ENCODE measurements at places on chromosomes 4 and X.

- DNase-seq, result no peak
Measured at GRCh38 chr4:138561276-138561880, 319.2 kb upstream of the SLC7A11 start.

DNA sequence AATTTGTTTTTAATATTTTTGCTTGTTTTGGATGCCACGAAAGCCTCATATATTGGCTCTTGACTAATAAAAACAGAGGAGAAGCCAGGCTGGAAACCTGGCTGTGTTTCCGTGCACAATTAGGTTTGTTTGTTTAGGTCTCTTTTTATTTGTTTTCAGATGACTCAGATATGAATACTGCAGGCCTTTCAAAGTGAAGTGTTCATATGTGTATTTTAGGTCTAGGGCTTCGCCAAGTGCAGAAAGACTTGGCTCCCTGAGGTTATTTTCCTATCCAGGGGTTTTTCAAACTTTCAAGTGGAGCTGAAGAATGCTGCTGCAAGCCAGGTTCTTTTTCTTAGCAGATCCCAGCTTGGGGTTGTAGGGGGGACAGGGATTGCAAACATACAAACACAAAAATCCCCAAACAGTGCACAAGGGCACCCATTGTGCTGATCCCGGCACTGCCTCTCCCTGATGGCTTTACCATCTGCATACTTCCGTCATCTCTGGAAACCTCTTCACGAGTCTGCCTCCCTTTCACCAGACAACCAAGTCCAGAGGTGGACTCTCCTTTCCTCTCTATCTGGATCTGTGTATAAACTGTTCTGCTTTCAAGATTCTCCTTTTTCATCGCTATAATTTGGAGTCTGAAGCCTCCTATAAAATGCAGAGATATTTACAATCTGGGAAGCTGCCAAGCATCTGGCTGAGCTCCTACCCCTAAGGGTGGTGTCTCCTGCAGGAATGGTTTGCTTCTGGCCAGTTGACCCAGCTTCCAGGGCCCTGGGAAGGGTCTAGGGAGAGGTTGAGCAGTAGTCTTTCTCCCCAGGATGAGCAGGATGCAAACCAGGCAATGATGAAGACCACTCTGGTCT lies 108.6 kb downstream of the SMIM20 start:
- DNase-seq, result no peak

DNA sequence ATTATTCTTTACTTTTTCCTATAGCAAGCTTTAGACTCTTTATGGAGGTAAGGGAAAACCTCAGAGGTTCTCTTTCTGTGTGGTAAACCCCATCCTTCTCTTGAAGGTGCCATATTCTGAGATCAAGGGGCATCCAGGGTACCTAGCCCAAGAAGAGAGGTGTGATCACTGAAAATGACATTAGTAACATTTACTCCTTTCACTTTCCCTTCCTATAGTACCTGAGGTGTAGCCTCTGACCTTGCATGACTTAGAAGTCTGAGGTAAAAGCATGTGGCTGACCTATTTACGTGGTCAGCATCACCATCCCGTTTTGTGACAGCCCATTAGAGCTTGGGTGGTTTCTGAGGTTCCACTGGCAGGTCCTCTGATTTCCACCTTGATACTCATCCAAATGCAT lies 25.7 kb downstream of the SGMS2 start:
- no peak for DNase-seq

- no peak for DNase-seq
Measured at GRCh38 chr4:100294356-100294755, 104.1 kb upstream of the DDIT4L start.

DNA sequence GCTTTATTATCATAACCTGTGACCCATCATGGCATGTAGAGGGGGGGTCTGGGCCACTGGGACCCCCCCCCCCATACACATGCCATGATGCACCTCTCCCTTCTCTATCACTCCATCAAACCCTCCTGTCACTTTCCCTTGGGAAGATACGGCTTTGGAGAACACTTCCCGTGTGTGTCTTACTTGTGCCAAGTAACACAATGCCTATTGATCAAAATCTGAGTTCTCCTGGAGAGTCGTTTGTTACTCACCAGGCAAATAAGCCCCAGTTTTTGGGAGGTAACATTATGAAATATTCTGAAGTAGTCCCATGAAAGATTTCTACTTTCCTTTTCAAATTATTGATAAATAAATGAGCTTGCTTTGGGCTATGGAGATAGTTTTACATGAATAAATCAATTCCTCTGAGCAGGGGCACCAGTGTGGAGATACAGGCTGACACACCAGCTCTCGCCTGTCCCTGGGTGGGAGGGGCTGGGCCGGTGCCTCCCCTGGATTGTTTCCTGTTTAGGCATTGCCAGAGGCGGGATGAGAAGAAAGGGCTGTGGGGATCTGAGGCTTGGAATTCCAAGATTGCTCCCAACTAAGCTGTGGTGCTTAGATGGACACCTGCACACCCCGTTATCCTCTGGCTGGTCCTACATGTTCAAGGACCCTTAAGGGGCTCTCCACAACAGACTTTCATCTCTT lies 63.2 kb upstream of the WWC2 start:
- DNase-seq, result no peak

DNA sequence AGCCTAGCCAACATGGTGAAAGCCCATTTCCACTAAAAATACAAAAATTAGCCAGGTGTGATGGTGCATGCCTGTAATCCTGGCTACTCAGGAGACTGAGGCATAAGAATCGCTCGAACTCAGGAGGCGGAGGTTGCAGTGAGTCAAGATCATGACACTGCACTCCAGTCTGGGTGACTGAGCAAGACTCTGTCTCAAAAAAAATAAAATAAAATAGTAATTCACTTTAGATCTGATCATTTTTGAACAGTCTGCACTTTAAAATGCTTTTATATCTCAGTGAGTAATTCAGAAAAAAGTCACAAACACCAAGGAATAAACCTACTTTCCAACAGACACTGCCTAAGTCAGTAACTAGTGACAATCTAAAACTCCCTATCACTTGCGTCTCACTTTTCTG lies 25.6 kb upstream of the CORIN start:
- no peak for DNase-seq

DNA sequence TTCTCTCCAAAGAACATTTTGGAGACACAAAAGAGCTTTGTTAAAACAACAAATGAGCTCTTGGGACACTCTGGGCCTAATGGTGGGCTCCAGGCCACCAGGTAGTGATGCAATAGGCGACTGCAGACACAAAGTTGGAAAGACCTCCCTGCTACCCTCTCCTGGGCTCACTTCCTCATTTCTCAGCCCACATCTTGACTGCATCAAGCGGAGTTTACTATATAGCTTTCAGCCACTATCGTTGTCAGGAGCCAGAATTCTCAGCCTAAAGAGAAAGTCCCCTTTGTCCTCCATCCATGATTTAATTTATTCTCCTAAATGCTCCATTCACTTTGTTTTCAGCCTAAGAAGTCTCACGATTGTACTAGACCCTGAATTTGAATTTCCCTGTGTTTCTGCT lies 114.9 kb downstream of the EFHC2 start:
- no peak for DNase-seq

DNA sequence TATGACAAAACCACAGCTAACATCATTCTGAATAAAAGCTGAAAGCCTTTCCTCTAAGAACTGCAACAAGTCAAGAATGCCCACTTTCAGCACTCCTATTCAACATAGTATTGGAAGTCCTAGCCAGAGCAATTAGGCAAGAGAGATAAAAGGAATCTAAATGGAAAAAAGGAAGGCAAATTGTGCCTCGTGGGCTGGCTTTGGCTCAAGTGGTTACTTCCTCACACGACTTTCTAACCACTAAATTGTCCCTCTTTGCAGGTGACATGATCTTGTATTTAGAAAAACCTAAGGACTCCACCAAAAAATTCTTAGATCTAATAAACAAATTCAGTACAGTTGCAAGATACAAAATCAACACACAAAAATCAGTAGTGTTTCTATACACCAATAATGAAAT lies 57.2 kb downstream of the SCML2 start:
- no peak for DNase-seq

GRCh38 chr4:37561196-37561802 lies 124.9 kb downstream of the RELL1 start:
- DNase-seq, result no peak

- no peak for DNase-seq
Measured at GRCh38 chrX:110087485-110088356, 84.8 kb downstream of the TMEM164 start.

- no peak for DNase-seq
Measured at GRCh38 chr4:167452922-167453430, 218.7 kb upstream of the SPOCK3 start.

DNA sequence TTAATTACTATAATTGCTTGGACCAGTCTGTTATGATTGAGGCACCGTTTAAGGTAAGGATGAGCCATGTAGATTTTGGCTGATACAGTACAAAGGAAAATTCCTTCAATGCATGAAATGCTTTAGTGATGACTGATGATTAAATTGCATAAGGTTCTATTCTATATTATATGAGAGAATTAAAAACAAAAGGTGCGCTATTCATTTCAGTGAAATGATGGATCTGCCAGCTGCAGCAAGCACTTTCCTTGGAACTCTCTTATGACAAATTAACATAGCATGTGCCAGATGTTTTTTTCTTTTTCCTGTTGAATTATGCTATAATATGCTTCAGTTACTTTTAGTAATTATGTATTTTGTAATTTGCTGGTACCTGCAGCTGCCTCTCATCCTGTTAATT lies 98.5 kb downstream of the JADE1 start:
- no peak for DNase-seq

DNA sequence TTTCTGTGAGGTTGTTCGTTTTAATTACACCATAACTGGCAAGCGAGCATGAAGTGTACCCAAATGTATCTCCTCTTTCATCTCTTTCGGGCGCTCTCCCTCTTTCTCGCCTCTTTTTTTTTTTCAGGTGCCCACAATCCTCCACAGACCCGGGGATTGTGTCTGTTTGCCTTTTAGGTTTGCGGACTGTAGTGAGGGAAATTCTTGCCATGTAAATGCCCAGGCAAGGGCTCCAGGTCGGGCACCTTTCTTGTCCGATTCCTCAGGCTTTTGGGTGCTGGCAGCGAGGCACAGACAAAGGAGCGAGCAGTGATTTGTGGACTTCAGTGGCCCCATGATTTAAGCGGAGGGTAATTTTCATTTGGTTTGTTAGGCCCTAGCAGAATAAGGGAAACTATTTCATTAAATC lies 1.1 kb upstream of the PHOX2B start:
- no peak for DNase-seq

GRCh38 chrX:76420237-76420636 lies 7.3 kb upstream of the MAGEE1 start:
- no peak for DNase-seq

DNA sequence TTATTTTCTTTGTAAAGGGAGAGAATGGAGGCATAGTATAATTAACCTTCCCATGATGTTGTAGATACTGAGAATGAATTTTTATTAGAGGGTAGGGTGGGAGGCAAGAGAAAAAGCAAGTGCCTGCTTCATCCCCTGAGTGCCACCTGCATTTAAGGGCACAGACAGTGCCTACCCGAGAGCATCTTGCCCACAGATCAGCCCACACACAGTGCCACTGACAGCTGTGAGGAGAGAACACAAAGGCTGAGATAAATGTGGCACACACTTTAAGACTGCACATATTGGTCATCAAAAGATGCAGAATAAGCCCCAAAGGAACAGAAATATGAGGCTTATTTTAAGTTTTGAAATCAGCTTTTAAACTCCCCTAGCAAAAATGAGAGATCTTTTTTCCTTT lies 250.8 kb downstream of the SLC39A8 start:
- DNase-seq, result no peak

GRCh38 chr4:2768921-2769336 lies 12.8 kb upstream of the TNIP2 start:
- no peak for DNase-seq

- peak; percentile 6 for DNase-seq
Measured at GRCh38 chrX:629230-630006, 1.2 kb upstream of the SHOX start.

GRCh38 chrX:119828446-119828845 lies 24.3 kb downstream of the UPF3B start:
- DNase-seq, result no peak

DNA sequence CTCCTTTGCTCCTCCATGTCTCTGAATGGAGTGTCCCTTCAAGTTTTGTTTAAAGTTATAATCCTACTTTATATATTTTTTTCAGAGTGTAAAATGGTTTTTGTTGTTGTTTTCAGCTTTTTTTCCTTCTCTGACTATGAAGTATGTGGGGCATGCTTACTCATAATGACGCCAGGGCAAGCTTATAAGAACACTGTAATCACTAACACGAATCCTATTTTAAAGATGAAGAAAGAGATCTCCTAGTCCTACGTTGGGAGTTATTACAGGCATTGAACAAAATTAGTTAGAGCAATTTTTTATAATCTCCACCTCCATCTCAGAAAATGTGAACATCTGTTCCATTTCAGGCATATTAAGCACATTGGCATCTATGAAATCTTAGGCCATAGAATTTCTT lies 268.1 kb upstream of the MAGEB2 start:
- no peak for DNase-seq

Data from stimulated activated CD4-positive, alpha-beta T cell treated with anti-CD3 and anti-CD28 coated beads, Interleukin-2, amount 100 ng/mL, for 24 hours (primary cell).